ENCODE measurements at places on chromosomes 12 and 14.

- DNase-seq = no peak
Measured at GRCh38 chr12:106051853-106052531, 86.8 kb downstream of the NUAK1 start.

DNA sequence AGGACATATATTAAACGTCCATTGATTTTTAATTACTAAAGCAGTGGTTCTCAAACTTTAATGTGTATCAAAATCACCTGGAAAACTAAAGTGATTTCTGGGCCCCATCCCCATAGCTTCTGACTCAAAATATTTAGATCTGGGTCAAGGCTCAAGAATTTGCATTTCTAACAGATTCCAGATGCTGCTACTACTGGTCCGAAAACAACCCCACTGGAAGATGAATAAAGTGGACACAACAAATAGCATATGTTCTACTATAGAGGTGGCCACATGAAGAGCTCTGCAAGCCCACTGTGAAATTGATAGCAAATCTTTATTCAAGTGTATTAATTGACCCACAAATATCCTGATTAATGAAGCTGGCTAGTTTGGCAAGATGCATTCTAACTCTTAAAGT, 69.4 kb downstream of the SPATA7 start:
- DNase-seq = no peak

DNA sequence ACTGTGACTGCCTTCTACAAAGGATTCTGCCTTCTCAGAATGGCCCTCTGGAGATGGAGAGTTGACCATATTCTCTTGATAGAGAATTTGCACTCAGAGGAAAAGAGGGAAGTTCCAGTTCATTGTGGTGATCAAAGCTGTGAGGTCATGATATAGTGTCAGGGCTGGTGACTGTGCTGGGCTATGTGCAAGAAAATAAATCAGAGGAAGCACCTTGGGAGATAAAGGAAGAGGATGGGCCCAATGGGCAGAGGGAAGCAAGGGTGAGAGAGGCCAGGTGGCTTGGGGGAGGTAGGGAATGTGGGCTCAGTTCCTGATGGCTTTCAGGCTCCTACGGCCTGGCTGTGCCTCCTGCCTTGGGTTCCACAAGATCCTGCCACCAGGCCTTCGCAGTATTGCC, 145.8 kb downstream of the SLC8A3 start:
- DNase-seq = no peak

GRCh38 chr14:83461521-83461920, 1927.9 kb upstream of the SEL1L start:
- DNase-seq = no peak

DNA sequence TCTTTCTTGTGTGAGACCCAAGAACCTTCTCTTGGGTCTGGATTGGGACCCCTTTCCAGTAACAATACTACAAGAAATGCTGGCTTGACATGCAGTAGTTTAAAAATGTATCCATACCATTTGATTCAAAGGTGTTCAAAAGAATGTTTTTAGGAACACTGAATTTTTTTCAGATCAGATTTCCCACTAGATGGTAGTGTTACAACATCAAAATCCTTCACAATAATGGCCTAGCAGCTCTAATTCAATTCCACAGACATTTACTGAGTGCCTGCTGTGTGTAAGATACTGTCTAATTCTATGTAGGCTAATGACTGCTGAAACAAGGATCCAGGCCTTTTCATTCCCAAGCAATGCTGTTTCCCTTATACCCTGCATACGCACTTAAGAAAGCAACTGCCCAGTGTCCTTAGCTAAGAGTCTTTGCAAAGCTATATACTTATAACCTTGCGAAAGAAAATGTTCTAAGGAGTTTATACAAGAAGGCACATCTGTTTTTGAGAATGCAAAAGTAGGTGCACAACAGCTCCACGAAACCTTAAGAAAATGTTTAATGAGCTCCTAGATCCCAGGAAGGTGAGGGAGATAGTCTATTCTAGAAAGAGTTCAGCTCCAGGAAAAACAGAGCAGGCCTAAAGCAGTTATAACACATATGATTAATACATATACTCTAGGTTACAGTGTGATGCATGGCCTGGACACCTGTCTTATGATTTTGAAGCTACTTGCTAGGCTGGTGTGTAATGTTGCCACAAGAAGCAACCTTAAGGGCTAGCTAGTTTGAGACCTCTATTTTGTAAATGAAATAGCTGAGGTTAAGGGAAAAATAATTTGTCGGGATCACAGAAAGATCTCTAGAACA, 50.9 kb upstream of the PKP2 start:
- DNase-seq = no peak

DNA sequence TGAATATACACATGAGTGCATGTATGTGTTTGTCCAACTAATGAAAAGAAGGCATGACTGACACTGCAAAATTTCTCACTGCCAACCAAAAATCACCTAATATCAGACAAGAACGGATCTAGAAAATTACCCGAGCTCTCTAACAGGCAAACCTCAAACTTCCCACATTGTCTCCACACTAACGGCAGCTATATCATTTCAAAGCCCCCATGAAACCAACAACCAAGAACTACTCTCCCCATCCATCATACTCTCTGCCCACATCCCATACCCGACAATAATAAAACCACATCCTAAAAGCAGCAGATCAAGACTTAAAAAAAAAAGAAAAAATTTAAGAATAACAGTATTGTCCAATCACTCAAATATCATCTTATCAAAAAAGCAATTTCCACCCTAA, 227.1 kb downstream of the CEP128 start:
- DNase-seq = no peak

GRCh38 chr14:84657911-84658310, 872.0 kb upstream of the FLRT2 start:
- no peak for DNase-seq

DNA sequence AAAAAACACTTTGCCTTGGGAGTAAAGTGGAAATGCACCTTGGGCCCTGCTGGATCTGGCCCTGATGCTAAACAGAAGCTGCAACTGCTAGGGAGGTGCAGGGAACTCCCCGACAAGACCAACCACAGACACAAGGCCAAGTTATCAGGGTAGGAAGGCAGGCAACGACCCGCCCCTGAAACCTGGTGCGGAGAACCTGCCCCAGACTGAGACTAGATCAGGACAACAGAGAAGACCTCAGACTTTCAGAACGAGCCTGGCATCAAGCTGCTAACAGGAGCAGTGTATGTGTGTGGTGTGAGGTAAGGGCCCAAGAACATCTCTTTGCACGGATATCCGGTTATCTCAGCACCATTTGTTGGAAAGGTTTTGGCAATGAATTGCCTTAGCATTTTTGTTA, 233.7 kb upstream of the RTL1 start:
- no peak for DNase-seq

DNA sequence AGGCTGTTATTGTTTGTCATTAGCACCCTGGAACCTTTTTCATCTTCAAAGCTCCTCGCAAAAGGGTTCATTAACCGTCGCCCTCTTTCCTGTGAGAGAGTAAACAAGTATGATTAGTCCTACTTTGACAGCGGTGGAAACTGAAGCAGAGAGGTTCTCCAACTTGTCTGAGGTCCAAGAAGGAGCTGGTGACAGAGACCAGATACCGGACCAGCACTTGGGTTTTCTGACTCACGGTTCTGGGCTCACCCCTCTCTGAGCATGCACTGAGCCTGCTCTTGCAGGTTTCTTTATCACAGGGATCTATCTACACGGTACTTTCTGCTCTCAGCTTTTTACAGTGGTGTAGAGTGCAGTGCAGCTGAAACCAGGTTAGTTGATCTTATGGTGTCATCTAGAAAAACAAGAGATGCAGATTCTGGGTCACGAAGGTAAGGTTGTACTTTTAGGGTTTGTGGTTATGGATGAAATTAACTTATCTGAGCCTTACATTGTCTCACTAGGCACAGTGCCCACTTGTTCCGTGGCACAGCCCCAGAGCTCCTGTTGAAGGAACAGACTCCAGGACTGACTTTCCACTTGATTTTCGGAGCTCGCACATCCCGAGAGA, 62.1 kb downstream of the PPP2R5C start:
- DNase-seq = no peak

DNA sequence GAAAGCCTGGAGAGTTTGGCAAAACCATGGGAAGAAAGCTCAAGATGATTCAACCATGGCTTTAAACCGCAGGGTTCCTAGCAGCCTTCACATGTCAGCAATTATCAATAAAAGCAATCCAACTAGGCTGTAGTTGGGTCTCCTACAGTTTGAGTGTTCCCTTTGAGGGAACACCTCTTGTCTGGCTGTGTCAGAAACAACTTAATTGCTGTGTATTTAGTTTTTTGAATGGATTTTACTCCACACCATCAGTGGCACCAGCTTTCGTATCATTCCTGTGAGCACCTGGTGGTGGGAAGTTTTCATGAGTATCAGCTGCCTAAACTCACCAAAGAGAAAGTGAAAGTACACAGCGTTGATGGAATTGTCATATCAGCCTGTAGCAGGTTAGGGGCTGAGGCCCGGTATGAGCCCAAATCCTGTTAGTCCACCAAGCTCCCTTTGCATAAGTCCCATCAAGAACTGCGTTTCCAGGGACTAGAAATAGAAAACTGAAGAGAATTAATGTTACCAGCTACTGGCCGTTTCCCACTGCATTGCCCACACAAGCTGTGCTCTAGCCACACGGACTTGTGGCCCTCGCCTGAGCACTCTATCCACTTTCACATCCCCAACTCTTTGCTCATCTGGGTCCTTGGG, 10.9 kb upstream of the IL26 start:
- DNase-seq = no peak

DNA sequence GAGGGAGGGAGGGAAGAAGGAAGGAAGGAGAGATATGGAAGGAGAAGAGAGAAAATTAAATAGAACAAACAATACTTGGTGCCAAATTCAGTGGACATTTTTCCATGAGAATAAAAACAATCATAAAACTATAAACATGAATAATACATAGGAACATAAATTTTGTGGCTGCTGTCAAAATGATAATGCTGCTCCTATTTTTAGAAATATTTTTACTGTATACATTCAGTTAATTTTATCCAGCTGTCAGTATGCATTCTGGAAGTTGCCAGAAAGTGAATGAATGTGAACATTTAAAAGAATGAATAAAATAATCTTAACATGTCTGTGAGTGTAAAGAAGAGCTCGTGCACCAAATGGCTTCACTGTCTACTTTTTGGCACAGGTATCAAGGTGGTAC, 13.9 kb upstream of the PCED1B start:
- no peak for DNase-seq

DNA sequence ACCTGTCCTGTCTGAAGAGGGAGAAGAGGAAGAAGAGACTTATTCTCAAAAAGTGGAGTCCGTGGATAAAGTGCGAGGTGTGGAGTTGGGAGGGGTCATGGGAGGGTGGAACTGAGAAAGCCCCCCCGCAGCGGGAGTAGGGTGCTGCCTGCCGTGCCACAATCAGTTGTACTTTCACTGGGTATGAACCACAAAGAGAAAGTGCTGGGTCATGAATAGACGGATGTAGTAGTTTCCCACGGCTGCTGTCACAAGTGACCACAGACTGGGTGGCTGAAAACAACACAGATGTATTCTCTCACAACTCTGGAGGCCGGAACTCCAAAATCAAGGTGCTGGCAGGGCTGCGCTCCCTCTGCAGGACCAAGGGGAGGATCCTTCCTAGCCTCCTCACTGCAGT, 5.5 kb downstream of the DNAH10 start:
- no peak for DNase-seq

DNA sequence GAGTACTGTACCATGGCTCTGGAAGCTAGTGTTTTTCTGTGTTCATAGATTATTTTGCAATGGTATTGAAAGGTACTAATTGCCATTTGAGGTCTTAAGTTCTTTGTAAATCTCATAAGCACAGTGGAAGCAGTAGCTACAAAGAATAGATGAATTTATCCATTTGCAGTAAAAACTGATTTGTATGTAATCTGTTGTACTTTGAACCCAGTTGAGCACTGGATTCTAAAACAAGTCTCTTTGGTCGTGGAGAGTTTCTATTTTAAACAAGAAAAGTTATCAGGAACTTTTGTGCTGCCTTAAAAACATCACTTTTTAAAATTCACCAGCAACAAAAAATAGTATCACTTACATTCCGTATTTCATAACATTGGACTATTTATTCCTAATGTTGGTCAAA, 4.1 kb downstream of the RAP1B start:
- no peak for DNase-seq

DNA sequence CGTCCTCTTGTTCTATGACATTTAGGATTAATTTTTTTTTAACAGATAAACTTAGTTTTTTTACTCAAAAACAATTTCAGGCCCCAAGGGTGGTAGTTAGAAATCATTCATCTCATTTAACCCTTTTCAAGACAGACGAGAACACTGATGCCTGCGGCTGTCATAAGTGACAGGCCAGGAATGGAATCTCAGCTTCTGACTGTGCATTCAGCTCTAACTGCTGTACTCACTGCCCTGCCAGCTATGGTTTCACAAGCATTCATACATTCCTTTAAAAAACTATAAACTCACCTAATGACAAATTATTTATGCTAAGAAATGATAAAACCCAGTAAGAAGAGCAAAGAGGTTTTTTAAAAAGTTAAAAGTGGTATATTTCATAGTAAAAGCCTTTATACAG, 8.8 kb downstream of the DENND5B start:
- DNase-seq = no peak

GRCh38 chr12:82698708-82699564, 12.2 kb downstream of the TMTC2 start:
- no peak for DNase-seq

DNA sequence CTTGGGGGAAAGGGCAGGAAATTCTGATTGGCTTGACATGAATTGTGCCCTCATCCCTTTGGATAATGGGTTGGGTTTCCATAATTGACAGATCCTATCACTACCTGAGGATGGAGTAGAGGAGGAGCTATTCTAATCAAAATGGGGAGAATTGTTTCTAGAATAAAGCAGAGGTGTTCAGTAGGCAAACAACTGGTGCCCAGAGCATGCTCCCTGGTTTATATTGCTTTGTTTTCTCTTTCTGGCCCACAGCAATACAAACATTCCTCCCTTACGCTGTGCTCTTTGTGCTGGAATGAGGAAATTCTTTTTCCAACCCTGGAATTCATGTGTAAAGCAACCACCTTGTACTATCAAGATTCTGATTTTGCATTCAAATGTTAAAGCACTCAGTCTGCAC, 147.4 kb downstream of the RASSF9 start:
- no peak for DNase-seq

- DNase-seq = no peak
Measured at GRCh38 chr12:130423991-130424857, 86.5 kb downstream of the PIWIL1 start.

- peak; percentile 69 for DNase-seq
Measured at GRCh38 chr12:47082796-47083621, 3.2 kb upstream of the AMIGO2 start.

DNA sequence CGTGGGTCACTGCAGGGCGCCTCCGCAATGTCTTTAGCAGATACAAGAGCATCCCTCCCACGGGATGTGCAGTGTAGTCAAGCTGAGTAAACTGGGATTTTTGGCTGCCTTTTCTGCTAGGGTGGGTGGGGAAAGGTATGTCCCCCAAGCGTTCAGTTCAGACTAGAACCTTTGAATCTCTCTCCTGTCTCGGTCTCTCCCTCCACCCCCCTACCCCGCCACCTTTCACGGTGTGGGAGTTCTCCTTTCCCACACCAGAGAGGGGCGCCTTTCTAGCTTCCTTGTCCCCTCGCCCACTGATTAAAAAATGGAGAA, 525 bp upstream of the FAR2 start:
- no peak for DNase-seq

- DNase-seq = no peak
Measured at GRCh38 chr14:94897082-94897481, 127.2 kb upstream of the GSC start.

- no peak for DNase-seq
Measured at GRCh38 chr14:72084935-72085334, 152.7 kb downstream of the RGS6 start.
